ENCODE measurements at places on chromosomes 3 and 15. TPM values are rescaled to one million over a fixed set of nuclear protein-coding genes. Genes with fewer than 3 reads are reported as not detected.

DNA sequence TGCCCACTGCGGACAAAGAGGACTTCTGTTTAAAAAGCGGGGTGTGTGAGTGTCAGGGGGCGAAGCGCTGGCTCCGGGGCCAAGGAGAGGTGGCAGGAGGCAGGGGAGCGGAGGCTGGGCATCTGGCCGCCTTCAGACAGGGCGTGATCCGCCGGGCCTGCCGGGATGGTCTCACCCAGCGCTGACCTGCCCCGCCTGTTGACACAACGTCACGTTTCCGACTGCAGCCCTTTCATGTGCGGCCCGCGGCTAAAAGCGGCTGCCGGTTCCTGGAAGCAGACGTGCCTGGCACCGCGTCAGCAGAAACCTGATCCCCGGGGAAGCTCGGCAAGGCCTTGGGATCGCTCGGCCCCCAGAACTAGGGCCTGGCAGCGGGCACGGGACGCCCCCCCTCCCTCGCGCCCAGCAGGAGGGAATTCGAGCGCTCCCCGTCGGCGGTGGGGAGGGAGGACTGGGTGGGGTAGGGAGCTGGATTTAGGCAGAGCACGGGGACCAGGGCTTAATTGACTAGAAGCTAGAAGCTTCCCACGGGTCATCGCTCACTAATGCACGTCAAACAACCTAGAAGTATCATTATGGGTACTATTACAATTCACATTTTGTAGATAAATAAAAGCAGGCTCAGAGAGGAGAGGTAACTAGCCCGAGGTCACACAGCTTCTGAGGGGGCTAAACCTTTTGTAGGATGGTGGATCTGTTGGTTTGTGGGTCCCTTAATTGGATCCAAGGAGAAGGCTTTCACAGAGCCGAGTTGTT lies 7.7 kb downstream of the BHLHE40 start:
- DNase-seq: peak; percentile 98

- peak; percentile 84 for DNase-seq
Measured at GRCh38 chr3:66494959-66495667, 5.7 kb downstream of the LRIG1 start.

DNA sequence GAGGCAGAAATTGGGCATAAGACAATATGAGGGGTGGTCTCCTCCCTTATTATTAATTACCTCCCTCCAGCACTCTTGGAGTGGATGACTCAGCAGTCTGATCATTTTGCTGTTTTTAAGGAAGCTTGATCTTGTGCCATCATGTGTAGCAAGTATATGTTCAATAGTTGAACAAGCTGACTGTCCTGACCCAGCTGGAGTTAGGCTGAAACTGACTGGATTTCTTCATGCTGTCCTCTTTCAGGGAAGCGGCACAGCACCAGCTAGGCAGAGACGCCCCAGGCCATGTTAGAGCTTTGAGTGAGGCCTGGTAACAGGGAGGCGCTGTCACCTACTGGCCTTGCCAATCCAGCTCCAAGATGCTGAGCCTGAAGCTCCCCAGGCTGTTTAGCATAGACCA lies 54.4 kb upstream of the KIF23 start:
- peak; percentile 47 for DNase-seq

DNA sequence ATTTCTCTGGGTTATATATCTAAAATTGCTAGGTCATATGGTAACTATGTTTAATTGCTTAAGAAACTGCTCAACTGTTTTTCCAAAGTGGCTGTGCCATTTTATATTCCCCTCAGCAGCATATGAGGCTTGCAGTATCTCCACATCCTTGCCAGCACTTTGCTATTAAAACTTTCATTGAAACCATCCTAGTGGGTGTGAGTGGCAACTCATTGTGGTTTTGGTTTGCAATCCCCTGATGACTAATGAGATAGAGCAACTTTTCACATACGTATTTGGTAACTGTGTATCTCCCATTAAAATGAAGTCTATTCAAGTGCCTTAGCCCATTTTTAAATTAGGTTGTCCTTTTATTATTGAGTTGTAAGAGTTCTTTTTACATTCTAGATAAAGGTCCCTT lies 17.3 kb downstream of the KPNA1 start:
- peak; percentile 92 for DNase-seq

- DNase-seq: peak; percentile 13
Measured at GRCh38 chr3:153856932-153857331, 264.3 kb upstream of the ARHGEF26 start.

DNA sequence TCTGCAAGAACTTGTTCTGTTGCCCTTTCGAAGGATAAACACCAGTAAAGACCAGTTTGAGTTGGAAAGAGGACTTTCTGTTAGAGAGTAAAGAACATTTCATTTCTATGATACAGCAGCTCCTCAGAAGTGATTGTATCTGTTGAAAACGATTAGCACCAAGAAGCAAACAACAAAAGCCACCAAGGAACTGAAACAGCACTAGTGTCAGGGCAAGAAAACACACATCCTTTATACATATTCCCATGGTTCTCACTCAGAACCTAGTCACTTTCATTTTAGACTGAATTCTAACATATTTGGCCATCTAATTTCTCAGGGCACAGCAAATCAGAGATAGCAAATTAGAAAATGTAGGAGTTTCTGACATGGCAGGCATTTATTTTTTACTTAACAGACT lies 116.1 kb downstream of the ATP1B3 start:
- no peak for DNase-seq

GRCh38 chr3:56154297-56154696 lies 314.0 kb downstream of the ERC2 start:
- no peak for DNase-seq

GRCh38 chr15:61820951-61821350 lies 239.3 kb downstream of the VPS13C start:
- no peak for DNase-seq

DNA sequence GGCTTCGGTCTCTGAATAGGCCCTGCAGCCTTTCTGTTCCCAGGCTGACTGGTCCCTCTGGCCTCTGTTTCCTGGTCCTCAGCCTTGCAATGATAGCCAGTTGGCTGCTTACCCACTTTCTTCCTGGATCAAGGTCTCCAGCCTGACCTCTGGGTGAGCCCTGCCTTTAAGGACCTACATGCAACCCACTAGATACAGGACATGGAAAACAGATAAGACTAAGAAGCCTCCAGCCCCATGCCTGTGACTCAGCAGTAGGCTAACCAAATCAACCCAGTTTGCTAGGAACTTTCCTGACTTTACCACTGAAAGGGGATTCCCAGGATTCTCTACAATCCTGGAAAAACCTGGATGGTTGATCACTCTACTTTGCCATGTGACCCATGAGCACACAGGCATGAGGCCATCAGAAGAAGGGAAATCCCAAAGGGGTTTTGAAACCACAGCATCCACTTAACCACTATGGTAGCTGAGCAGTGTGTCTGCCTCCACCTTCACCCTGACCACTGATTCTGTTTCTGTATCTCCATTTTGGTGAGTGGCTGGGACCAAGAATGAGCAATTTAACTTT lies 188.1 kb downstream of the CHST2 start:
- peak; percentile 78 for DNase-seq

DNA sequence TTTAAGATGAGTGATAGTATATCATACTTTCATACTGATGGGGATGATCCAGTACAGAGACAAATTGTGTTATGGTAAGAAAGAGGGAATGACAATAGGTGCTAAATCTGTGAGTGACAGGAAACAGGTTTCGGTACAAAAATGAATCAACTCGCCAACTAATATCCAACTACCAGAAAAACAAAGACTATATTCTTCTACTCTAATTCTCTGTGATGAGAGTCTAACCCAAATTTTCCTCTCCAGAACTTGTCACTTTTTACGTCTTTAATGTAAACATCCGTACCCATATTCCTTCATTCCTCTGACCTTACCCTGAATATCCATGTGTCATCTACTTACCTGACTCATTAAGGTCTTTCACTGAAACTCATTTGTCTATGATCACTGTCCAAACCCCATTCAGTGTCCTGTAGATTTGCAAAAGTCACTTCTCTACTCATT lies 39.6 kb downstream of the SCAPER start:
- DNase-seq: no peak

The AADACL2 gene
- total RNA-seq: not detected

- no peak for DNase-seq
Measured at GRCh38 chr3:58898513-58898912, 151.3 kb downstream of the CFAP20DC start.

- DNase-seq: no peak
Measured at GRCh38 chr15:39578851-39579486, 1.9 kb upstream of the THBS1 start.

GRCh38 chr3:194259982-194260766 lies 91.0 kb downstream of the CPN2 start:
- peak; percentile 70 for DNase-seq

All from astrocyte (in vitro differentiated cells and primary cell).